ENCODE measurements at places on chromosomes 4 and X. TPM values are rescaled to one million over a fixed set of nuclear protein-coding genes. Genes with fewer than 3 reads are reported as not detected.

ARR3 gene
- total RNA-seq, result not detected

PPBP gene
- not detected for total RNA-seq

P2RY8 gene
- 3.4 TPM for total RNA-seq

ITM2A gene
- total RNA-seq, result 42.2 TPM

PDK3 gene
- 22.7 TPM for total RNA-seq

SGMS2 gene
- total RNA-seq, result 17.3 TPM

H2BW2 gene
- total RNA-seq, result 0.26 TPM

NUDT11 gene
- 1.2 TPM for total RNA-seq

INTS6L gene
- total RNA-seq, result 19.8 TPM

Measured in ureter (tissue), 1 donor.